Cortex of kidney (tissue), 1 donor: ENCODE measurements at places on chromosomes 12 and 14.

- DNase-seq = no peak
These were observed 49.4 kb upstream of the RIN3 start for GRCh38 chr14:92464156-92464555.

GRCh38 chr14:31703056-31703455 lies 141.9 kb downstream of the NUBPL start:
- no peak for DNase-seq

DNA sequence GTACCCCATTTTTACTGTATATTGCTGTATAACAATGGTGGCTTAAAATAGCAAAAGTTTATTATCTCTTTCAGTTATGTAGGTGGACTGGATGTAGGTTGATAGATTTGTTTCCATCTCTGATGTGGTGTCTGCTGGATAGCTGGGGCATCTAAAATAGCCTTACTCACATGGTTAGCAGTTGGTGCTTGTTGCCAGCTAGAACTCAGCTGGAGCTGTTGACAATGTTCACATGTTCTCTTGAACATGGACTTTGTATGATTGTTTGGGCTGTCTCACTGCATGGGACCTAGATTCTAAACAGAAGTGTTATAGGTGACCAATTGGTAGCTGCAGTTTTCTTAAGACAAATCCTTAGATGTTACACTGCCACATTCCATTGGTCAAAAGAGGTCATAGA lies 126.9 kb downstream of the GPHN start:
- DNase-seq = no peak

DNA sequence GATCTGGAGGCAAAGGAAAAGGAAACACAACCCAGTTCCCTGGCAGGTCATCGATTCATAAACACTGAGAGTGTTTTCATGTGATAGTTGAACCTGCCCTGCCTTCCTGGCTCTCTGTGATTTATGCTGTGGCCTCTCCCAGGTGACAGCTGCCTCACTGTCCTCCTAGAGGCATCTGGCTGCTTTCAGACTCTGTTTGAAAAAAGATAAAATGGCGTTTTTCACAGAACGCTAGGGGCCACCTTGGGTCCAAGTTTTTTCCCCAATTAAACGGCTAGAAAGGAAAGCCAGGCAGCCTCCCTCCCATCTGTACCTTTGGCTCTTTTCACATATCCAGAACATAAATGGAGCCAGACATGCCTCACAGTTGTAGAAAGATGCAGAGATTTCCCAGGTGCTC lies 252.6 kb upstream of the CCDC196 start:
- DNase-seq = no peak

DNA sequence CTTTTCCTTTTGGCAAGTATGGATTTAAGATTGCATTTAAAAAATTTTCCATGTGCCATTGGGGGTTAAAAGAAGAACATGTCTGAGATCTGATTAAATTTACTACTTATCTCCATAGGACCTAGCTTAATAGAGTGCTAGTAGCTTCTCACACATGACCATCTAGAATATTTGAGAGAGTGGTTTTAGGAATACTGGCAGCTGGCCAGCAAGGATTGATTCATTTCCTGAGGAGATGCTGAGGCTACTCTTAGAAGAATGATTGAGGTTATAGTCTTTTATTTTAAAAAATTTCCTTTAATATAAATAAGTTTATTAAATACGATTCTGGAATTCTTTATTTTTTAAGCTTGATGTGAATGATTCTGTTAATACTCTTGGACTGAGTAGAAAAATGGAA lies 56.2 kb downstream of the MIPOL1 start:
- DNase-seq = no peak

- no peak for DNase-seq
These were observed 52.0 kb downstream of the RNF34 start for GRCh38 chr12:121451961-121452339.

DNA sequence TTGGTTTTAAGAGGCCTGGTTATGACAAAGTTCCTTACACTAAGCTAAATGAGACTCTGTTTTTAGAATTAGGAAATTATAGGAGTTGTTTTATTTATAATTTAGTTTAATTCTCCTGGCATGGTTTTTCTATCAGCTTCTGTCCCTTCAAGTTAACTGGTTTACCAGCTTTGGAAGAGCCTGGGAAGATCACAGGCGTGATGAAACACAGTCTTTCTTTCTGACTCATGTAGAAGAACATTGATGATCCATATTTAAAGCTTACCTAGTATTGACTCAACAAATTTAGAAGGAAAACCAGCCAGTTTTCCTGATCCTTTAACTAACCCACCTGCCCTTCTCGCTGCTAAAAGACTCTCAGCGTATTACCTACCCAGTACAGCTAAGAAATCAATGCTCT lies 155.2 kb downstream of the TGFB3 start:
- DNase-seq = no peak

DNA sequence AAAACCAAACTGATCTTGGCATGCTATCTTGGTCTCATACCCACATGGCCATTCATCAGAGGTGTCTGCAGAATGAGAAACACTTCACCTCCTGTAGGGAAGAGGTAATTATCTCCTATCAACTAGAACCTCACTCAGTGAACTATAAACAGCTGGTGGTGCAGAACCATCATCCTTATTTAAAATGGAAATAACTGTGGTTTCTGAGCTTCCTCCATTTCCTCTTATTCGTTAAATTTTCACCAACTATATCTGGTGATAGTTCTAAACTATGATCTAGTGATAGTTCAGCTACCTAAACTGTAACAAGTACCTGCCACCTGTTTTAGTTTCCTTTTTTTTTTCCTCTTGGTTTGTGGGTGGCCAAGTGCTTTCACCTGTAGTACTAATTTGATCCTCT lies 218.5 kb downstream of the FUT8 start:
- DNase-seq = no peak

- no peak for DNase-seq
These were observed 122.2 kb upstream of the METAP2 start for GRCh38 chr12:95351748-95352147.

DNA sequence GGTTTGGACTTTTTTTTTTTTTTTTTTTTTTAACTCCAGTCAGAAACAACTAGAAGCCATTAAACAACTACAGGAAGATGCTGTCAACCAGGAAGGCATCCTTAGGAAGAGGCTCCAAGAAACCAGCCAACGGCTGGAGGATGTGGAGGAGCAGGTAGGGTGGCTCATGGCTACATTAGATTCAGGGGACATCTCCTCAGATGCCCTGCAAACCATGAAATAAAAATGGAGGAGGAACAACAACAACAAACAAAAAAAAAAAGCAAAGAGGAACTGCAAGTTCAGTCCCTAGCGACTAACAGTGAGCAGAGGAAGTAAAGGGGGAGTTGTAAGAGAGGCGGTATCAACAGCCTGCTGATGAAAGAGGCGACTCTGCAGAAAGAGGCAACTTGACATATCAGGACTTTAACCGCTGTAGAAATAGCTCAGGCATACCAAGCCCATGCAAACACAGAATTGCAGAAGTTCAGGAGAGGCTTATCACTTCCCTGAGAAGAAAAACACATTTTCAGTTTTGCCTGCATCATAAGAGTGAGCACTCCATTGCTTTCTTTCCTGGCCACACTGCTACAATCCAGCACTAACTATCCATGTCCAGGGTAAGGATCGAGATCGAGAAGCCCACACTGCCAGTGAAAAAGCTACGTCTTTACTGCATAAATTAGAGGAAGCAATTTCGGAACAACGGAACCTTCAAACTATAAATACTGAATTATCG lies 103.5 kb upstream of the BCAT1 start:
- DNase-seq = no peak

- DNase-seq = no peak
These were observed 43.2 kb upstream of the TUNAR start for GRCh38 chr14:95833429-95833828.

DNA sequence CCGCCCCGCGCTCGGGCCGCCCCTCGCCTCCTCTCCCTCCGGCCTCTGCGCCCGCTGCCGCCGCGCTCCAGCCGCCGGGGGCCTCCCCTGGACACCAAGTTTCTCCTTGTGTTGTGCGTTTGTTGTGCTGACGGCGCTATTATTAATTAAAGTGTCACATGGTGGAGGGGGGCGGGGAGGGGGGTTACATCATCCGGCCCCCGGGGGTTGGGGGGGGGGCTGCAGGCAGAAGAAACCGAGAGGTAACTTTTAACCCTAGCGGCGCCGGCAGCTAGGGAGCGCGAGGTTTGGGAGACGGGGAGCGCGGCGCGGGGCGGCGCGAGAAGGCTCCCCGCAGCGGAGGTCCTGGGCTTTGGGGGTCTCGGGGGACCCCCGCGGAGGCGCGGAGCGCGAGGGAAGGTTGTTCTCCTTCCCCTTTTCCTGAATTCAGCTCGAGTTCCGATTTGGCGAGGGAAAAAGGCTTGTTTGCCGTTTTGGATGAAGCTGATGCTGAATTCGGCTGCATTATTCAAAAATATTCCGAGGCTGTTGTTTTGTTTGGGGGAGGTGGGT lies at the start of gene HRK:
Gene HRK (minus strand): TSS at position 117 of the 552 bp plus-strand sequence. CDS start 134 bp downstream, outside the sequence.
- DNase-seq = no peak

GRCh38 chr12:124531281-124531745 lies 36.1 kb downstream of the NCOR2 start:
- DNase-seq = no peak

- no peak for DNase-seq
These were observed 1.5 kb upstream of the EFS start for GRCh38 chr14:23366426-23366921.

DNA sequence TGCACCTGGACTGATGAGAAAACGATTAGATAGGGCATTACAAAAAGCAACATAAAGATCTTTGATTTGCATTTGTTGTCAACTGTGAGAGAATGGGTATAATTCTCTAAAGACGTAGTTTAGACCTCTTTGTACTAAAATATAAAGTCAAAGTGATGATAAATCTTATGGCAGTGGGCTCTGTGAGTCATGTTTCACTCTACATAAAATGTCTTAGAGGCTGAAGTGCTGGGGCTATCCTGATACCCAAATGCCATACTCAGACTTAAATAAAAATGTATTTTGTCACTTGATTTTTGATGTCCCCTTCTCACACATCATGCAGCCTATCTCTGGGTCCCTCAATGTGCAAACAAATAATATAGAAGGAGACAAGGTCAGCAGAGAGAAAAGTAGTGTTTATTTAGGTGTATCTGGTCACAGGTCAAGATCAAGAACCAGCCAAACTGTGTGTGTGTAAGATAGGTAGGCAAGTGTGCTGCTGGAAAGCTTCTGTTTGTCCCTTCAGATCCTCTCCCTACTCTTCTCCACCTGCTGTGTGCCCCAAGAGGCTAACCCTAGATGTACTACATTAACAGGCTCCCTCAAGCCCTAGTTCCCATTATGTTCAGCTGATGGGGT lies 7.0 kb upstream of the NIN start:
- no peak for DNase-seq

DNA sequence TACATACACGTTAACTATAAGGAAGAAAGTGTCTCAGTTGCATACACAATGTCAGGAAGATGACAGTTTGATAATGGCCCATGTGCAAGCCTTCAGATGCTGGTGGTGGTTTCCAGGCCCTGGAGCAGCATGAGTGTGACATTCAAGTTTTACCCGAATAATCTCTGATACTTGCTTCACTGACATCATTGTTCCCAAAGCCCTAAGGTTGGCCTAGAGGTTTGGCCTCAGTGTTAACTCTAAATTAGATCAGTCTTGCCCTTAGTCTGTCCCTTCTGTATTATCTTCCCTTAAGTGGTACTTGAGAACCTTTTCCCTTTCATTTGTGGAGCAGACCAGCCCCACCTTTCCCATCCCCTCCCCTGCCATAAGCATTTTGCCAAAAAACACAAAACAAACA lies 24.0 kb upstream of the PDE1B start:
- no peak for DNase-seq

- DNase-seq = no peak
These were observed at the start of gene TMEM63C for GRCh38 chr14:77181603-77182437. Gene TMEM63C (plus strand): TSS chr14:77181798. CDS start chr14:77218814, 37,016 bp downstream.

GRCh38 chr12:32273712-32274111 lies 125.6 kb upstream of the FGD4 start:
- DNase-seq = no peak

DNA sequence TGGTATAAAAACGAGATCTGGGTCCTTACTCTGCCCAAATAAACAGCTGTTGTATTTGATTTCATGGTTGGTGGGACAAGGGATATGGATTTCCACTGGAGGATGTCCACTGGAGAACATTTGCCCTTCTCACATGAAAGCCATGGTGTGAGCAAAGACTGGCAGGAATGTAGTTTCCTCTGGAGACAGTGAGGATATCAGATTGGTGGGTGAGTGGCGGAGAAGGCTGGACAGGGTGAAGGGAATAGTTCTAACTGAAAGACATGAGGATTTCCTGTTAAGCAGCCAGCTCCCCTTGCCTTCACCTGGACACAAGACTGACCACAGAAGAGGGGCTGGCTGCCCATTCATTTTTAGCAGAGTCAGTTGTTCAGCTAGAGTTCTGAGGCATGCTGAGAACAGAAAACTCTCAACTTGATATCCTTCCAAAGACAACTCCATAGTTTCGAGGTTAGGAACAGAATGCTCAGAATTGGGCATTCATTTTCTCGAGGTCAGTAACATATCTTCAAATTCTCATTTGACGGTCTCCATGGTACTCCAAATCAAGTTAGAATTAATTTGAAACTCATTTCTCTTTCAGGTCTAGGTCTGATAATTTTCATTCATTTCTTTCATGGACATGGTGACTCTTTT lies 365.7 kb downstream of the LRIG3 start:
- no peak for DNase-seq

- DNase-seq = no peak
These were observed 382.2 kb downstream of the CCER1 start for GRCh38 chr12:90572778-90573177.
